ENCODE measurements at places on chromosomes 16 and 17.

GRCh38 chr16:86327321-86327720 is 183.0 kb upstream of the FOXF1 start:
- no peak for DNase-seq

DNA sequence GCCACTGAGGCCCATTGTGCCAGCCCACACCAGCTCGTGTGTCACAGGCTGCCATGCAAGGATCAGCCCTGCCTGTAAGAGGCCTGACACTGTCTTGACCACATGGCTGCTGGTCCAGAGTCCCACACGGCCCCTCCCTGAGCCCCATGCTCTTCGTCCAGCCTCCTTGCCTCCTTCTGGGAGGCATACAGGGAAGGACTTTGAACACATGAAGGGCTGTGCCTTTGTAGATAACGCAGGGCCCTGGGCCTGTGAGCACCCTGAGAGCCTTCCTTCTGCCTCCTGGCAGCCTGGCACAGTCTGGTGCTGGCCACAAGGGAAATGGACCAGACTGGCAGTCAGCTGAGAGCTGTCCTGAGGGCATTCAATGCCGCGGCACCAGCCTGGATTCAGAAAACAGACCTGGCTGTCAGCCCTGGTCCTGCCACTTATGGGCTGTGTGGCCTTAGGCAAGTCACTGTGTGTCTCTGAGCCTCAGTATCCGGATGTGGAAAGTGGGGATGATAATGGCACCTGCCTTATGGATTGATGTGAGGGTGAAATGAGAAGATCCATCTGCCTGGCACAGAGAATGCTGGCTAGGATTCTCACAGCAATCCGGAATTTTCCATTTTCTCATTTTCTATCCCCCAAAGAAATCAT is 19.2 kb upstream of the SPNS2 start:
- DNase-seq, result no peak

- no peak for DNase-seq
Observed at GRCh38 chr16:22386976-22387375, 12.6 kb upstream of the CDR2 start.

- DNase-seq, result peak; percentile 72
Observed at GRCh38 chr17:44708401-44709263, at the start of gene DBF4B. TSS of gene DBF4B (plus strand) at chr17:44708665. CDS start at chr17:44708821, 156 bp downstream.

DNA sequence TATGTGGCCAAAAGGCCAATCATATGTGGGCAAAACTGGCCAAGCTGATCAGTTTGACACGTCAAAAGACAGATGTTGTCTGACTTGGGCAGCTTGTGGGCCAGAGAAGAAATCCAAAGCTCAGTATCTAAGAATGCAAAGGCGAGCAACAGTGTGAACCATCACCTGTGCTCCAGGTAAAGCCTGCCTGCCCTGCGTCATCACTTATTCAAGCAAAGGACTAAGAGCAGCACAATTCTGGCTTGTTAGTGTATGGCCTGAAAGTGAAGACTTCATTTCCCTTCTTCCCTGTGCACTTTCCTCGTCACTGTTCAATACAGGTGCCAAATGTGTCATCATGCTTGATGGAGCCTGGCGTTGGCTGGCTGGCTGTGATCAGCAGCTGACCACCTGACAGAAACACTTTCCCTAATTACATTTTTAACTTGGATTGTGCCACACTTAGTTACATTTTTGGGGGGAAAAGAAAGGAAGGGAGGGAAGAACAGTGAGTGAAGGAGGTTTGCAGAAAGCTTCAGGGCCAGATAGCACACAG is 4.7 kb downstream of the FAM20A start:
- DNase-seq, result no peak

GRCh38 chr16:11056090-11056992 is 112.0 kb downstream of the CLEC16A start:
- DNase-seq, result no peak

DNA sequence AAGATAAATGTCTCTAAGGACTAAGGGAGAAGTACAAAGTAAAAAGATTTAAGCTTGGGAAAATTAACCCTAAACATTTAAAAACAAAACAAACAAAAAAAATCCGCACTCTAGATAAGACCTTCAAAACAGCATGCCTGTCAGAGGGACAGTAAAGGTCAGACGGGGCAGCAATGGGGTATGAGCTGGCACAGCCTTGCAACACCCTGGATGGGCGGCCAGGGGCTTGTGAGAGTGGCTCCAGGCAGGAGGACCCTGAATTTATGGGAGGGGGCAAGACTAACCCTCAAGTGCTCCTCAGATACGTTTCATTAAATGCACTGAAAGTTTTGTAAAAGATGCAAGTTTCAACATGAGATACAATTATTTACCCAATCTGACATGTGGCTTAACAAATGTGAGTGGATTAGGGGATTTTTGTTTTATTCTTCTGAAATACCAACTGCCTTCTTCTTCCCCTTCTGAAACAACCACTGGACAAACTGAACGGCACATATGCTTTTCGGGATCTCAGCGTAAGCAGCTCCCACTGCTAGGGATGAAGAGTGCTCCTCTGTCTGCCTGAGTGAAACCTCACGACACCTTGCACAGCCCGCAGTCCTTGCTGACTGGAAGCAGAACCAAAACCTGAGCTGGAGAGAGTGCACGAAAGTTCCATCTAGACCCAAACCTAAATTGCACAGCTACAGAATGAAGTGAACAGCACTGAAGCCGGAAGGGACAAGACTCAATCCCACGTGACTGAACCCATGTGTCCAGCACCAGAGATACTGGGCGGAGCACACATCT is 128.4 kb downstream of the ANKRD11 start:
- no peak for DNase-seq

- no peak for DNase-seq
Observed at GRCh38 chr16:6279286-6279685, 1053.4 kb upstream of the RBFOX1 start.

DNA sequence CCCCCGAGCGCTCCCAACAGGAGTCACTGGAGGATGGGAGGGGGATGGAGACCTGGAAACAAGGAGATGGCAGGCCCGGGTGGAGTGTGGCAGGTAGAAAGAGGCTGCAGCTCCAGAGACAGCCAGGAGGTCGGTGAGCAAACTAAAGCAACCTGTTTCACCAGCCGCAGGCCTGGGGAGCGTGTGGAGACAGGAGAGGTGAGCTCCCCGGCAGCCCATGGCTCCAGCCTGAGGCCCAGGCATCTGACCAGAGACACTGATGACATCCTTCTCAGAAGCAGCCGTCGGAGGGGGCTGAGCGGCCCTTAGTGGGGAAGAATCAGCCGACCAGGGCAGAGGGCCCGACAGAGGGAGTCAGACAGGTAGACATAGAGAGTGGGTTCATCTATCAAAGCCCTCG is 165.1 kb downstream of the ZNF423 start:
- DNase-seq, result no peak

GRCh38 chr17:60747069-60747808 is 69.6 kb downstream of the BCAS3 start:
- no peak for DNase-seq

DNA sequence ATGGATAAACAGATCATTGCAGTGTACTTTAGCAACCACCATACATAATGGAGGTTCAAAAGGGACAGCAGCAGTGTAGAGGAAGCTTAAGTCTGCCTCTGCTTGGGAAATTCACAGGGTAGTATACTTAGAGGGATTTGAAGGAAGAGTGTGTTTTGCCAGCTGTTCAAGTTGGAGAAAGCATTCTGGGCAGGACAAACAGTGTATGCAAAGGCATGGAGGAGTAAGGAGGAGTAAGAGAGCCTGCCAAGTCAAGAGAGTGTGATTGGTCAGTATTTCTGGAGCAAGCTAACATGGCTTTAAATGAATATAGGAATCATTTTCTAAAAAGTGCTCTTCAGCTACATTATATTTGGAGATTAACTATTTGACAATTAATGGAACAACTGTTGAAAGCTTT is 22.9 kb upstream of the PHAF1 start:
- DNase-seq, result no peak

GRCh38 chr16:20647736-20648135 is 49.7 kb downstream of the ACSM1 start:
- no peak for DNase-seq

DNA sequence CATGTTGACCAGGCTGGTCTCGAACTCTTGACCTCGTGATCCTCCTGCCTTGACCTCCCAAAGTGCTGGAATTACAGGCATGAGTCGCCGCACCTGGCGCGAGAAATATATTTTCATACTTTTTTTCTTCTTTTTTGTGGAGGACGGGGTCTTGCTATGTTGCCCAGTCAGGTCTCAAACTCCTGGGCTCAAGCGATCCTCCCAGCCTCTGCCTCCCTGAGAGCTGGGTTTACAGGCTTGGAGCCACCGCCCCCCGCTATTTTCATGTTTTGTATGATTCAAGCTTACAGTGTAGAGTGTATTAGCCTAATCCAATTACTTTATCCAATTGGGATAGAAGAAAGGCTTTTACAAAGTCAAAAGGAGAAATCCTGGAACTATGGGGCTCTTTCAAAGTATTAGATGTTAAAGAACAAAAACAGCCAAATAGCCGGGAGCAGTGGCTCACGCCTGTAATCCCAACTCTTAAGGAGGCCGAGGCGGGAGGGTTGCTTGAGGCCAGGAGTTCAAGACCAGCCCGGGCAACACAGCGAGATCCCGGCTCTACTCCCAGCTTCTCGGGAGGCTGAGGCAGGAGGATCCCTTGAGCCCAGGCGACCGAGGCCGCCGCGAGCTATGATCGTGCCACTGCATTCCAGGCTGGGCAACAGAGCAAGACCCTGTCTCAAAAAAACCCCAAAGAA is 1.4 kb upstream of the MAP1LC3B start:
- no peak for DNase-seq

GRCh38 chr17:45818699-45819098 is 26.0 kb upstream of the SPPL2C start:
- DNase-seq, result no peak

DNA sequence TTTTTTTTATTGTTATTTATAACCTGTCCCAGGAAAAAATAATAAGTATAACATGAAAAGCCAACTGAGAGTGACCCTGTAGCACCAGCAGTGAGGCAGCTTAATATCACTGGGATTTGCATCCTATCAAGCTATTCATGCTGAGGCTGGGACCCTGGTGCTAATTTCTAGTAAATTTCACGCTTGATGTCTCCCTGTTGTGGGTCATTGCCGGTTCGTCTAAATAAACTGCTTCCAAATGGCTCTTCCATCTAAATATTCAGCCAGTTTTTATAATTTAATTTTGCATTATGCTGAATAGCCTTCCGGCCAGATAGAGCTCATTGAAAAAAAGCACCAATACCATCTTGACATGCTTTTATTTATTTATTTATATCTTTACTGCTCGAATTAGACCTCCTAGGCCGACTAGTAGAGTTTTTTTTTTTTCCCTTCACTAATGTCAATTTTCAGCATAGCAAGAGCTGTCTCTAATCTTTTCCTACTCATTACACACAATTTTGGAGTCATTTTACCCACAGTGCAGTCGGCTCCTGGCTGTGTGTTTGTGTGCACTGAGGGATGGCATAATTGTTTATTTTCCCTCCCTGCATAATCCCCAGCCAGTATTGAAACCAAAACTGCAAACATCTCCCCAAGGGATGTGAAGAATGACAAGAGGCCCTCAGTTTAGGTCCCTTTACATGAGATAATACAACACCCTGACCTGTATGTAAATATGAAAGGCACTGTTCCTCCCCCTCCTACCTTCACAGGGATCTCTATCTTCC is 168.8 kb downstream of the AATF start:
- no peak for DNase-seq

GRCh38 chr17:68290955-68291835 is at the start of the genes ARSG and SLC16A6:
TSS of gene ARSG (plus strand) at chr17:68291495. CDS start at chr17:68307494, 15,999 bp downstream.
TSS of gene SLC16A6 (minus strand) at chr17:68291127. CDS start at chr17:68278320, 12,807 bp downstream.
- DNase-seq, result no peak

DNA sequence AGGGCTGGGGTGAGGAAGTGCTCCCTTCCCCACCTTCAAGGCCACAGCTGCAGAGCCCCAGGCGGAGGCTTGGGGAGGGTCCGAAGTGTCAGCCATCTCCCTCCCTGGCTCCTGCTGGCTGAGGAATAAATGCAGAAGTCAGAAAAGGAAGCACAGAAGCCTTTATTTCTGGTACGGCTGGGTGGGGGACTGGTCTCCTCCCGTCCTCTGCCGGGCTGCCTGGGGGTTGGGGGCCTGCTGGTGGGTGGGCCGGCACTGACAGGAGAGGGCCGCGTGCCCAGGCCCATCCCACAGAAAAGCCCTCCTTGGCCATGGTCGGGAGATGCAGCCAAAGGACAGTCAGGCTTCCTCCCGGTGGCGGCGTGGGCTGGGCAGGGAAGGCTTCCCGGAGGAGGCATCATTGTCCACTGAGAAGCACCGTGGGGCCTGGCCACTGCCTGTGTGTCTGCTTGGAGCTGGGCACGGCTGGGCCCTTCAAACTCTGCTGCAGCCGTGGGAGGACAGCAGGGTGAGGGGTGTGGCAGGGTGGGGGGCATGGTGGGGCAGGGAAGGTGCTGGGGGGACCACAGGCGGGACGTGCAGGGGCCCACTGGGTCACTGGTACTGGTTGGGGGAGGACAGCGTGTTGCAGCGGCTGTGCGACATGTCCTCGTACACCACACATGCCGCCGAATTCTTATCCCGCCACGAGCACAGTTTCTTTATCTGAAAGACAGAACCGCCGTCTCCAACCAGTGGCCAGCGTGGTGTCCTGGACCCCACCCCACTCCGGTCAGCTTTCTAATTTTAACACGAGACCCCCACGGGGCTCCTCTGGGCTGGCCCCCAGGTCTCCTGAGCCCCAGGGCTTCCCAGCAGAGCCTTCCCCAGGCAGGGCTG is 2.4 kb downstream of the CD7 start:
- DNase-seq, result no peak

- no peak for DNase-seq
Observed at GRCh38 chr17:62309396-62309795, 71.0 kb upstream of the EFCAB3 start.

GRCh38 chr17:63442549-63443035 is 3.5 kb downstream of the CYB561 start:
- DNase-seq, result no peak

- no peak for DNase-seq
Observed at GRCh38 chr16:86481607-86482006, 28.7 kb upstream of the FOXF1 start.

DNA sequence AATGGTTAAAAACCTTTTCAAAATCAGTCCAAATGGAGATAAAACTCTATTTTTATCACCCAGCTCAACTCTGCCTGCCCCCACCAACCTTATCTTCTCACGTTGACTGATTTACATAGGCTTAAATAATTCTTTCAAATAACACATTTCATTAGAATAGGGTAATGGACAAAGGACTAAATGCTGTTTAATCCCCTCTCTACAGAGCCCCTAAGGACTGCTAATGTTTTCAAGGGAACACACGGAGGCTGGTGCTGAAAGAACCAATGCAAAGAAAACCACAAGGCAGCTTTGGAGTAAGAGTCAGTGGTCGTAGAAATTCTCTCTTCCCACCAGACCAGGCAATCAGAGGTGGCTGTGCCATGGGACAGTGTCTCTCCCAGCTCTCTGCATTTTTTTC is 445.7 kb upstream of the MAF start:
- DNase-seq, result no peak
